ENCODE measurements at places on chromosomes 5 and 9. TPM values are rescaled to one million over a fixed set of nuclear protein-coding genes. Genes with fewer than 3 reads are reported as not detected.
A peak's percentile ranks its signal among the peaks of the same experiment; 100 is the strongest.

GRCh38 chr5:162067655-162068411 is at the start of gene GABRG2:
GABRG2 (plus strand) TSS chr5:162067773; CDS start chr5:162068000, 227 bp downstream.
- H3K36me3 ChIP-seq: no peaks in the 10 kb centered on the region
- H3K4me1 ChIP-seq: no peaks in the 10 kb centered on the region
- no peak within 1 kb of the TSS for H3K4me3 ChIP-seq
- H3K27me3 ChIP-seq: no peaks in the 10 kb centered on the region
- no peak for DNase-seq
- H3K27ac ChIP-seq: no peak within 1 kb of the TSS

DNA sequence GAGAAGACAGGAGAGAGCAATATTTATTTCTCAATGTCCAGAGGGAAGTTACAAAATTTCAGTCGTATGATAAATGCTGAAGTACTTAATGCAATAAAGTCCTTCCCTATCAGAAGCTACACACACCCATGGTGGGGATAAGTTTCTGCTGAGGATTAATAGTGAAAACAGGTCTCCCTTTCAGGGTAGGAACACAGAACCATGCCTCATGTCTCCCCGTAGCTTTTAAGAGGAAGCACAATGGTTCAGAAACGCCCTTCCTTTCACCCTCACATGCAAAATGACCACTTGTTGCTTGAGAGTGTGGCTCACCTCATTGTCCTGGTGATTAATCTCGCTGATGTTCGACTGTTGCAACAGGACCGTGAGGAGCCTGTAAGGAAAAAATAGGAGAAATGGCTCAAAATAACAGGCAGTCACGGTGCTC is 73.6 kb downstream of the ANKRD55 start:
- H3K27ac ChIP-seq: peak overlapping the region; percentile 5
- no peaks in the 10 kb centered on the region for H3K27me3 ChIP-seq
- peak overlapping the region; percentile 35 for H3K4me3 ChIP-seq
- no peaks in the 10 kb centered on the region for H3K36me3 ChIP-seq

DNA sequence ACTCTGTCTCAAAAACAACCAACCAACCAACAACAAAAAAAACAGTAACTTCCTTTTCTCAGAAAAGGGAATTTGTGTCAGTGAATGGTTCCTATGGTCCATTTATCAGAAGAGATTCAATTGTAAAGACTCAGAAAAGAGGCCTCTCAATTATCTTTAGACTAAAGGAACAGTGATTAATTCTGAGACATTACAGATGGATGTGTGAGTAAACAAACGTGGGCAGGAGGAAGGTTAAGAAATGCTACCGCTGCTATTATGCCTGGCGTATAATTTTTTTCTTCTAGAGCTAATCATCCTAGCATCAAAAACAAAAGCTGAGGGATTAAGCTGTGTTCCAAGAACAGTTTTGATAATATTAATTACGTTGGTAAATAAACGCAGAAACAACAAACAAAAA is 52.9 kb upstream of the JMY start:
- H3K4me1 ChIP-seq: no peaks in the 10 kb centered on the region
- no peaks in the 10 kb centered on the region for H3K36me3 ChIP-seq
- no peak overlapping the region for H3K27ac ChIP-seq
- DNase-seq: no peak

NSG2 gene
- total RNA-seq: not detected

DNA sequence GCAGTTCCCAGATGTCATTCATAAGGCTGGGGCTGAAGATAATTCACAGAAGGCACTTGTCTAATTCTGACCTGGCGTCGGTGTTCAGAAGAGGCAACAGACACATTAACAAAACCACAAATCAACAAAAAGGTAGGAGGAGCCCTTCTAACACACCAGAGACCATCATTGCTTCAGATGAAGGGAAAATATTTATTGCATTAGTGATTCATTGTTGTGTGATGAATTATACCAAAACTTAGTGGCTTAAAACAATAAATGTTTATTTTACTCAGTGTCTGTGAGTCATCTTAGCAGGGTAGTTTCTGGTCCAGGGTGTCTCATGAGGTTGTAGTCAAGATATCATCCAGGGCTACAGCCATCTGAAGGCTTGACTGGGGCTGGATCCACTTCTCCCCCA is 91.3 kb upstream of the KIF2A start:
- no peak overlapping the region for H3K4me3 ChIP-seq
- peaks cover 20% of the 10 kb centered on the region for H3K27me3 ChIP-seq
- DNase-seq: no peak
- no peaks in the 10 kb centered on the region for H3K36me3 ChIP-seq
- no peaks in the 10 kb centered on the region for H3K4me1 ChIP-seq
- no peak overlapping the region for H3K27ac ChIP-seq

GRCh38 chr5:60888359-60889061 is 44.4 kb upstream of the ELOVL7 start:
- no peak overlapping the region for H3K4me3 ChIP-seq
- no peak overlapping the region for H3K27ac ChIP-seq
- DNase-seq: no peak
- no peaks in the 10 kb centered on the region for H3K4me1 ChIP-seq
- peaks cover 11% of the 10 kb centered on the region for H3K36me3 ChIP-seq

DNA sequence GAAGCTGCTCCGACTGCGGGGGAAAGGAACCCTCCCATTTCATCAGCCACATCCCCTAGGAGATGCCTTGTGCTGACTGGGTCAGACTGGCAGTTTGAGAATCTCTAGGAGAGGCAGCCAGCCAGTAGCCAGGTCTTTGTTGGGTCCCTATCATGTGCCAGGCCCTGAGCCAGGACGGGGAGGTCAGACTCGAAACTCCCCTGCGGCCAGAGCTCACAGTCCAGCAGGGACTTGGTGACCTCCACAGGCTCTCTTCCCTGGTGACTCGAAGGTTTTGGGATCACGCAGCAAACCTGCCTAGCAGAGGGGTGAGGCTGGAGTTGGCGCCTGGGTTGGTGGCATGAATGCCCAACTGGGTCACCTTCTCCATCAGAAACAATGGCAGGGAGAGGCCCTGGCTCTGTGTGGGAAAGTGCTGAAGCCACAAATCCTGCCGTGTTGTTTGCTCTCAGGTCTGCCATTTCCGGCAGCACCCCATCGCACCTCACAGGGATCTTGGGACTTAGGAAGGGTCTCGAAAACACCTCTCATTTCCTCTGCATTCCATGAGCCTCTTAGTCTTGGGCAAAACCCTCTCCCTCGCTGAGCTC is 14.4 kb upstream of the ORM1 start:
- H3K4me3 ChIP-seq: no peak overlapping the region
- H3K27me3 ChIP-seq: no peaks in the 10 kb centered on the region
- H3K27ac ChIP-seq: no peak overlapping the region
- DNase-seq: no peak

GRCh38 chr9:136671254-136671614 is 8.5 kb downstream of the EGFL7 start:
- no peaks in the 10 kb centered on the region for H3K36me3 ChIP-seq
- H3K4me1 ChIP-seq: no peaks in the 10 kb centered on the region
- H3K27ac ChIP-seq: no peak overlapping the region
- no peak overlapping the region for H3K4me3 ChIP-seq
- peaks cover 43% of the 10 kb centered on the region for H3K27me3 ChIP-seq

GRCh38 chr5:126969548-126969947 is 60.8 kb downstream of the MARCHF3 start:
- no peaks in the 10 kb centered on the region for H3K36me3 ChIP-seq
- no peaks in the 10 kb centered on the region for H3K27me3 ChIP-seq
- no peak overlapping the region for H3K27ac ChIP-seq
- DNase-seq: no peak
- H3K4me1 ChIP-seq: peaks cover 4% of the 10 kb centered on the region

DNA sequence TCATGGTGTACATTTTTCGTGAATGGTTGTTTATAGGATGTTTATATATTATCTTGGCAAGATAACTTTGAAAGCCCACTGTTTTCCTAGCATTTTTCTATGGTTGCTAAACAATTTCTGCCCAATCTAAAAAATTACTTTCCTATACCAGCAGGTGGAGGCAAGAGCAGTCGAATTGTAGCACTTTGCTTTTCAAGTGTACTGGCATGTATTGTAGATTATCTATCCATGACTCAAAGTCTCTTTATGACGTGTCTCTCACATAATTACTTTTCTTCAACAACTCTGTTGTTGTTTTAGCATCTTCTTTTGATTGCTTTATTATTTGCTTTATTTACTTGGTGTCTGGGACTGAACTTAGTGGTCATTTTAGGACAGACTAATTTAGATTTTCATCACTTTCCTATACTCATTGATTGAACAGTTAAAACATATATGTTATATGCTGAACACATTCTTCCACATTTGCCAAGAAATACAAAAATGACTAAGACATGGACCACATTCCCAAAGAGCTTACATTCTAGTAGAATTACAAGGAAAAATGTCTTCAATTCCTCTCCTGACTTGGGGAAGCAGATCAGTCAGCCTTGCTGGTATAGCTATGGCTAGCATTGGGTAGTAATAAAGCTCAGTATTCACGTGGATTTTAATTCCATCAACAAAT is 20.7 kb downstream of the NLN start:
- H3K27me3 ChIP-seq: no peaks in the 10 kb centered on the region
- H3K4me3 ChIP-seq: no peak overlapping the region
- no peak for DNase-seq
- no peaks in the 10 kb centered on the region for H3K4me1 ChIP-seq

DNA sequence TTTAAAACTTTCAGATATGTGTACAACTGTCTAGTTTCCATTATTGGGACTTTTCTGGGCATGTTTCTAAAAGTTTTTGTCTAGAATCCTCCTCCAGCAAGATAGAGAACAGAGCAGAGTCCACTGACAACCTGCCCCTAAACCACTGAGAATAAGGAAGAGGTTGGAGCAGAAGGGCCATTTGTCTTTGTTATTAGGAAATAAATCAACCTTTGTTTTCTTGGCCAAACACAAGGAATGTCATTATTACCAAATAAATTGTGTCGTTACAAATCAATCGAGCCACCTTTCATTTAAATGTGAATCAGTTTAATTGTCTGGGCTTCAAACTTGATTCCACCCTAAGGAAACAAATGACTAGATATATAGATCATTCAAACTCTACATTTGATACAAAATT is 81.4 kb downstream of the GAS1 start:
- H3K36me3 ChIP-seq: no peaks in the 10 kb centered on the region
- no peak for DNase-seq
- H3K27me3 ChIP-seq: no peaks in the 10 kb centered on the region

SPINK13 gene
- total RNA-seq: not detected

BHMT gene
- total RNA-seq: not detected

PRELID2 gene
- 1.9 TPM for total RNA-seq

- peaks cover 3% of the 10 kb centered on the region for H3K27me3 ChIP-seq
- H3K4me1 ChIP-seq: no peaks in the 10 kb centered on the region
- no peak overlapping the region for H3K27ac ChIP-seq
- no peak overlapping the region for H3K4me3 ChIP-seq
- no peak for DNase-seq
Measured at GRCh38 chr5:110896901-110897300, 158.1 kb downstream of the SLC25A46 start.

DNA sequence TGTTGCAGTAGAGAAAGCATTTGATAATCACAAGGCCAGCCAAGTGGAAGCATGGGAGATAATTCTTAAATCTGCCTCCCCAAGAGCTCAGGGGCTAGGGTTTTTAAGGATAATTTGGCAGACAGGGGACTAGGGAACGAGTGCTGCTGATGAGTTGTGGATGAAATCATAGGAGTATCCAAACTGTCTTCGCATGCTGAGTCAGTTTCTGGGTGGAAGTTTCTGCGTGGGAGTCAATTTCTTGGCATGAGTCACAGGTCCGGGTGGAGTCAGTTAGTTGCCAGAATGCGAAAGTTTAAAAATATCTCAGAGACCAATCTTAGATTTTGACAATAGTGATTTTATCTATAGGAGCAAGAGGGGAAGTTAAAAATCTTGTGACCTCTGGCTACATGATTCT is 112.6 kb downstream of the TMC1 start:
- H3K4me3 ChIP-seq: no peak overlapping the region
- no peak for DNase-seq
- H3K27me3 ChIP-seq: no peaks in the 10 kb centered on the region
- H3K27ac ChIP-seq: no peak overlapping the region
- no peaks in the 10 kb centered on the region for H3K4me1 ChIP-seq

DNA sequence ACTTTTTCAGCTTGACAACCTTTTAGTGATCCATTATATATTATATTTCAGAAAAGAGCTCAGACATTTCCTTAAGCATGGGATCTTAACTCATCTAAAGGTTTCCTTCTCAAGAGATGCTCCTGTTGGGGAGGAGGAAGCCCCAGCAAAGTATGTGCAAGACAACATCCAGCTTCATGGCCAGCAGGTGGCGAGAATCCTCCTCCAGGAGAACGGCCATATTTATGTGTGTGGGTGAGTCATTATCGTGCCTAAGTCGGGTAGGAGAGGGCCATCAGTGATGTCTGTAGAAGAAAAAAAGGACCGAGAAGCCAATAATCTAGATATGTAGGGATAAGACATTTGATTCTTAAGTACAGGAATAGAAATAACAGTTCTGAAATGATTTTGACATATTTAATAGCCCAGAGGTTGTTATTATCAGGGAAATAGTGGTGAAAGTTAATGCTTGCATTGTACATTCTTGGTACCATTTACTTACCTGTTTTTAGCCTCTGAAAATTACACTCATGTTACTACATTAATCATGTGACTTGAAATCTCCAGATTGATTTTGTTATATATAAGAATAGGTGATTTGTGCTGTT is 28.2 kb downstream of the MTRR start:
- H3K4me3 ChIP-seq: no peak overlapping the region
- H3K4me1 ChIP-seq: no peaks in the 10 kb centered on the region

CDKN2A gene
- total RNA-seq: 3.6 TPM

FAM221B gene
- total RNA-seq: not detected

PIP5K1B gene
- total RNA-seq: 1.1 TPM

DNA sequence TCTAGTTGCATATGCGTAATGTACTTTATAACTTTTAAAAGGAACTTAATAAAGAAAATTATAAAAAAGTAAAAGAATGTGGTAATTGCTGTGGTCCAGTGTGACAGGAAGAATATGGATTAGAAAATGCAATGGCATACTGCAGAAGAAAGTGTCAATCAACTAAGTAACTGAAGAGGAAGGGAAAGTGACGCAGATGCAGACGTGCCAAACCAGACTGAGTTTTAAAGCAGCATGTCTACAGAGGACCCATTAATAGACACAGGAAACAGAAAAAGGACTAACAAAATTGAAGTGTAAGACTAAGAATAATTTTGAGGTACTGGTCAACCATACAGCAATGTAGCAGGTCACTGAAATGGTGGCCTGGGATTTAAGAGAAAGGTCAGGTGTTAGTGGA is 73.3 kb downstream of the DPYSL3 start:
- no peak for DNase-seq
- H3K4me3 ChIP-seq: no peak overlapping the region
- H3K4me1 ChIP-seq: no peaks in the 10 kb centered on the region
- no peaks in the 10 kb centered on the region for H3K27me3 ChIP-seq
- H3K36me3 ChIP-seq: no peaks in the 10 kb centered on the region
- H3K27ac ChIP-seq: no peak overlapping the region

FST gene
- total RNA-seq: 0.86 TPM
